ENCODE measurements at places on chromosomes 2 and 18.

GRCh38 chr2:80568011-80568410 is 263.5 kb upstream of the LRRTM1 start:
- DNase-seq: no peak

DNA sequence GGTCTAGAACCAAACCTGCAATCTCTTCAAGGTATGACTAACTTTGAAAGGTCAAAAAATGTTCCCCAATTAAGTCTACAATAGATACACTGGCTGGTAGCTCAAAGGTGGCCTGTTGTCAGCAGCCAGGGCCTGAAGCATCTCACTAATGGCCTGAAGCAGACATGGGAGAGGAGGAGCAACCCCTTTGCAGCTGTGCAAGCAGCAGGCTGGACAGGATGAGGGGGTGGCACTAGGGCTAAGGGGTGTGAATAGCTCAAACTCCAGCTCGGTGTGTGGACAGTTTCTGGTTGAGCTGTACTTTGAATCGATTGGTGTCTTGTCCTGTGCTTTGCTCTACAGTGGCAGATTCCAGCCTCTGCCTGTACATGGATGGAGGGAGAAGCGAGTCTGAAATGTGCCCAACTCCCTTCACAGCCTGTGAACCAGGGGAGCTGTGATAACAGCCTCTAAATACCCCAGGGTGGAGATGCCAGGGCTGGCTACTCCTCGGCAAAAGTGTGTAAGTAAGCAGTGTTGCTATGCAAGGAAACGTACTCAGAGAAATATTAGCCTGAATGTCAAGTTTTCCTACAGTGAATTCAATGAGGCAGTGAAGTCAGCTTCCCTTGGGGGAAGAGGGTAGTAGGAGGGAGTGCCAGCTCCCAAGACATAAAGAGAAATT is 34.7 kb upstream of the DTNB start:
- DNase-seq: no peak

GRCh38 chr2:207236156-207236935 is 70.6 kb upstream of the KLF7 start:
- no peak for DNase-seq

DNA sequence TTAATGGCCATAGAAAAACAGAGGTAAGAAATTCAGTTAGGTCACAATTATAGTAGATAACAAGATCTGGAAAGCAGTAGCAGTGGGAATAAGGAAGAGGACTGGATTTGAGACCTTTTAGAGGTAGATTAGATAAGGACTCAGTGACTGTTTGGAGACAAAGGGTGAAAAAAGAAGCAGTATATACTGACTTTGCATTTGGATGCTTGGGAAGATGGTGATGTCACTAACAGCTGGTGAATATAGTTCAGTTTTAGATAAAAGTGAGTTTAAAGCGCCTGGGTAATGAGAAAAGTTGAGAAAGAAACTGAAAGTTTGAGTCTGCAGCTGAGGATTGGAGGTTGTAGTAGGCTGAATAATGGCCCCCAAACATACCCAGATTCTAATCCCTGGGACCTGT is 32.8 kb upstream of the TMEM17 start:
- DNase-seq: no peak

DNA sequence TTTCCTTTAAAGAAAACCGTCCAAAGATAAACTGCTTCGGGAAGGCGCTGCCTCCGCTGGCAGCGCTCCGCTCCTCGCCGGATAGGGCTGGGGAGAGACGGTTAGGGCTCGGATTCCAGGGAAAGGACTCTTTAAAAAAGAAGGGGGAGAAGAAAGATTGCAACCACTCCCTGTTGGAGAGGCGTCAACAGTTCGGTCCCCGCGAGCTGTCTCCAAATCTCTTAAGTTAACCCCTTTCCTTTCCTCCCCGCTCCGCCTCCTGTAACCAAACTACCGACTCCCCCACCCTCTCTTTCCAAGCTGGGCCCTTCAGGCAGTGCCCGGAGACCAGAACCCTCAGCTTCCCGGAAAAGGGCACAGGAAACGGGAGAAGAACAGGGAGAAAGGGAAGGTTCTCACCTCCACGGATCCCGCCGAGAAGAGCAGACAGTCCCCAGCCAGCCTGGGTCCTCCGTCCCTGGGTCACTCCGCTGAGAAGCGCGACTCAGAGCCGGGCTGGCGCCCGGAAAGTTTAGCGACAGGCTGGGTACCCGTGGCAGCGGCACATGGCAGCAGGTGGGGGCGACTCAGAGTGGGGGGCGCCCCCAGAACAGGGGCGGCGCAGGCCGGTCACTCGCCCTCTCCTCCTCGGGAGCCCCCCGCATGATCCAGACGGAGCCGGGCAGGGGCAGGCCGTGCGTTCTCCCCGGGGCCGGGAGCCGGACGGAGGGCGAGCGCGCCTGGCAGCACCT is 675 bp downstream of the FZD5 start:
- DNase-seq: no peak

GRCh38 chr2:121710470-121711170 is 26.1 kb downstream of the NIFK start:
- DNase-seq: no peak

GRCh38 chr18:68484241-68484640 is 230.7 kb downstream of the TMX3 start:
- no peak for DNase-seq

DNA sequence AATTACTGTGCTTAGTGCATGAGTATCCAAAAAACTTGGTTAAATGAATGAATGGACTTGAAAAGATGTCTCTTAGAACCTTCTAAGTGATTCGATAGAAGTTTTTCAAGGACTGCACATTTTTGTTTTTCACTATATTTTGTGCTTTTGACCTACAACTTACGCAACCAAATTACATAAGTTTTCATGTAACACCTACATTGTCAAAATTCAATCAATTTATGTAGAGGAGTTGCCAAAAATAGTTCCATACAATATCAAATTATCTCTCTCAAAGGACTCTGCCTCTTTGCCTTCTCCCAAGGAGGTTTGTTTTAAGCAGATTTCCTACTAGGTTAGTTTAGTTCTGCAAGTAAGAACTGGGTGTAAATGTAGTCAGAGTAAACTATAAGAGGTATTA is 10.3 kb downstream of the MARCHF7 start:
- no peak for DNase-seq

- no peak for DNase-seq
These were observed 100.7 kb downstream of the C2orf74 start for GRCh38 chr2:61262699-61263098.

- DNase-seq: no peak
These were observed 112.7 kb downstream of the OTX1 start for GRCh38 chr2:63163161-63163820.

- no peak for DNase-seq
These were observed 92.4 kb downstream of the CABLES1 start for GRCh38 chr18:23227726-23228070.

GRCh38 chr2:82333697-82334096 is 2029.1 kb upstream of the LRRTM1 start:
- no peak for DNase-seq

DNA sequence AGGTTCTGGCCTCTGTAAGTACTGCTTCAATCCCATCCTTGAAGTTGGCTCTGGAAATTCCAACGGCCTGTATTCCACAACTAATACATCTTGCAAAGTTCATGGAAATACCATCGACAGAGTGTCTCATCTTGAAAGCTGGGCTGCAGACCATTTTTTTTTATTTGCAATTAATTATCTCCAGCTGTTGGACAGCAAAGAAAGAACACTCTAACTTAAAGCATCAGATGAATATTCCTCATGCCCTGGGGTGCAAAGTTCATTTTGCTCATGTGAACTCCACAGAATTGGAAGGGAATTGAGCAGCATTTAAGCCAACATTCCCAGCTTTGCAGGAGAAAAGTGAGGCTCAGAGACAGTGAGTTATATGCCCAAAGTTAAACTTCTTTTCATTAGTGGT is 96.5 kb upstream of the PIEZO2 start:
- DNase-seq: peak; percentile 58

DNA sequence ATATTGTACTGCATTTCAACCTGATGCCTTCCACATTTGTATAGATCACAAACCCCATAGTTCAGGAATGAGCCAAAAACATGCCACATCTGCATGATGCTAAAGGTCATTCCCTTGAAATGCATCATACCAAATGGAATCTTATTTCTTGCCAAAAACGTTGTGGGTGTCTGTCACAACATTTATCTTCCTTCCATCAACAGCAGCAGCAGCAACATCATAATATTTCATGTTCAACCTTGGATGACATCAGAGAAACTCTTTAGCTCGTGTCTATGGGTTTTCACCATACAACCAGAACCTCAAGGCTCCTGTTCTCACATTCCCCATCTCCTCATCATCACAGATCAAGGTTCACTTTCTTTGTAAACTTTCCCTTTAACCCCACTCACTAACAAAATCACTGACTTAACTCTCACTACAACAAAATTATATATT is 221.3 kb upstream of the CTAGE1 start:
- DNase-seq: peak; percentile 68

DNA sequence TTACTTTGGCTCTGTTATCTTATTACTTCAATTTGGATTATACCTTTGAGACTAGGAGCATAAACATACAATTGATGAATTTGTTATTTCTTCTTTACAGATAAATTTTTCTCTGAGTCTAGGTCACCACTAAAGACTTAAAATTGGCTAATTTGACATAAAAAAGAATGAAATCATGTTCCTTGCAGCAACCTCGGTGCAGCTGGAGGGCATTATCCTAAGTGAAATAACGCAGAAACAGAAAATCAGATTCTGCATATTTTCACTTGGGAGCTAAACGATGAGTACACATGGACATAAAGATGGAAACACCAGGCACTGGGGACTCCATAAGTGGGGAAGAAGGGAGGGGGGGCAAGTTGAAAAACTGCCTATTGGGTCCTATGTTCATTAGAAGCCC is 172.8 kb upstream of the SESTD1 start:
- DNase-seq: no peak

GRCh38 chr18:57772387-57772799 is 30.7 kb downstream of the ATP8B1 start:
- DNase-seq: no peak

DNA sequence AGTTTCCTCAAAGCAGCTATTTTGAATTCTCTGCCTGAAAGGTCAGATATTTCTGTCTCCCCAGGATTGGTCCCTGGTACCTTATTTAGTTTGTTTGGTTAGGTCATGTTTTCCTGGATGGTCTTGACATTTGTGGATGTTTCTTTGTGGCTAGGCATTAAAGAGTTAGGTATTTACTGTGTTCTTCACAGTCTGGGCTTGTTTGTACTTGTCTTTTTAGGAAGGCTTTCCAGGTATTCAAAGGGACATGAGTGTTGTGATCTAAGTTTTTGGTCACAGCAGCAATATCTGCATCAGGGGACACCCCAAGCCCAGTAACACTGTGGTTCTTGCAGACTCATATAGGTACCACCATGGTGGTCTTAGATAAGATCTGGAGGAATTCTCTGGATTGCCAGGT is 11.8 kb downstream of the MYO3B start:
- no peak for DNase-seq

GRCh38 chr2:97993926-97994325 is 1.8 kb downstream of the TMEM131 start:
- no peak for DNase-seq

DNA sequence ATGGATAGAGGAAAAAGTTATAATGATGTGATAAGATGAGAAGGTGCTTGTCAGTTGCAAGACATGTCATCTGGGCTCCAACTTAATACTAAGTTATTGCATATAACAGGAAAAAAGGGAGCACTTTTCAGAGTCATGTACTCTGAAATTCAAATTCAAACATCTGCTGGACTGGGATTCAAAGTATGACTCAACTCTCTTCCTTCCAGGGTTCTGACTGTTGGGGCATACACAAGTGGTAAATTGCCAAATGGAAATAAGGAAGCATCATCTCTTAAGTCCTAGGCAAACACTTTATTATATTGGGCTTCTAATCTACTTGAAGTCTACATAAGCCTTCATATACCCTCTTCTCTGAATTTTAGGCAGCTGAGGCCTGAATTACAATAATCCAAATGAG is 44.9 kb downstream of the ZBTB14 start:
- no peak for DNase-seq

GRCh38 chr2:122681626-122682025 is 926.2 kb downstream of the TSN start:
- DNase-seq: no peak

DNA sequence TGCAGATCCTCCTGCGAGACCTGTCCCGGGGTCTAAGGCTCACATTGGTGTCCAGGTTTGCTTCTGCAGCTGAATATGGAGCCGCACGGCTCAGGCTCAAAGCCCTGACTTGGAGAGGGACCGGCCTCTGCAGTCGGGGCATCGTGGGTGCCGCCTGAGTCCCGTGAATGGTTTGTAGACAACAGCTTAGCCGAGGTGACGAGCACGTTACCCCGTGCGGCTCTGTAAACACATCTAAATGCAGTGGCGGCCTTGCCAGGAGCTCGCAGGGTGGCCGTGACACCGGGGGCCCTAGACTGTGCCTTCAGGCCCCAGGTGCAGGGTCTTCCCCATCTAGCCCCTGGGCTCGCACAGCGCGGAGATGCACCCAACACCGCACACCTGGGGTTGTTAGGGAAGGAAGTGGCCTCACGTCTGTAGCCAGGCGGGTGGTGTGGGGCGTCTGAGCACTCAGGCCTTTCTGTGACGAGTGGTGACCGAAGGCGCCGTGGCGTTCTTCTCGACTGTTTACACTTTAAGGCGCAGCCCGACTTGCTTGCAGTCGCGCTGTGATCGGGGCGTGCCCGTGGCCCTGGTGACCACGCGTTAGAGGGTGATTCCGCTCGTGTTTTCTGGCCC is 91.6 kb downstream of the NFATC1 start:
- no peak for DNase-seq

DNA sequence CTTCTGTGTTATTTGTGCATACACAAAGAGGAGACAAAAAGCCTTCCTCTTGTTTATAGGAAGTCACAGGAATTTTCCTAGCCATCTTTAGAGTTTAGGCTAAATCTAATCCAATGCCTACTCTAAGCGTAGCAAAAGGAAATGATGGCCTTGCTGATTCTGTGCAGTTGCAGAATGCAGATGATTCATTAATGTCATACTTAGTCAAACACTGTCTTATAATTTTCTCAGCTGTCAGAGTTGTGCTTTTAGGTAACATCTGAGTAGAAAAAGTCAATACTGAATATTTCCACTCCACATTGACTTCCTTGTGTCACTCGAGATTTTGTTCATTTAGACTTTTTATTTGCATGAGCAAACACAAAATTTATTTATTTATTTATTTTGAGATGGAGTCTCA is 157.9 kb upstream of the FOSL2 start:
- DNase-seq: no peak

DNA sequence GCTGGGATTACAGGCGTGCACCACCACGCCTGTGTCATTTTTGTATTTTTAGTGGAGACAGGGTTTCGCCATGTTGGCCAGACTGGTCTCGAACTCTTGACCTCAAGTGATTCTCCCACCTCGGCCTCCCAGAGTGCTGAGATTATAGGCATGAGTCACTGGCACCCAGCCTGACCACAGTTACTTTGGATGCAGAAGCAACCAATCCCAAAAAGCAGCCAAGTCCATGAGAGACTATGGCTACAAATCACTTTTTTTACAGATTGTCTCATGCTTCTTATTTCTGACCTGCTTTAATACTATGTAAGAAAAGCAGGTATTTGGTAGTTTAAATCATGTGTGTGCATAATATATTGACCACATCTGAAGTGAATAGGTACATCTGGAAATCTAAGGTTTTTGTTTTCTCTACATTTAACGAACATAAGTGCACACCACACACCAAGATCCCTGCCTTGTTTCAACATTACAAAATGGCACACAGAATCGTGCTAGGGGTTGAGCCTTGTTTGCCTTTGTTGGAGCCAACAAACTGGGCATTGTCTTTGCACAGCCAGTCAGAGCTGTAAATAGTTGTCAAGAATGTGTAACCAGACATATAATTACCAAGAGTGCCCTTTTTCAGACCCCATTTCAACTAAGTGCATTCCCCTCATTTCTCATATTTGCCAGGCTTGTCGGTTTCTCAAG is 18.3 kb upstream of the MAP4K4 start:
- peak; percentile 57 for DNase-seq

GRCh38 chr2:63015389-63015788 is 35.2 kb upstream of the OTX1 start:
- no peak for DNase-seq
